ENCODE measurements at places on chromosomes 5 and 9. TPM values are rescaled to one million over a fixed set of nuclear protein-coding genes. Genes with fewer than 3 reads are reported as not detected.

DNA sequence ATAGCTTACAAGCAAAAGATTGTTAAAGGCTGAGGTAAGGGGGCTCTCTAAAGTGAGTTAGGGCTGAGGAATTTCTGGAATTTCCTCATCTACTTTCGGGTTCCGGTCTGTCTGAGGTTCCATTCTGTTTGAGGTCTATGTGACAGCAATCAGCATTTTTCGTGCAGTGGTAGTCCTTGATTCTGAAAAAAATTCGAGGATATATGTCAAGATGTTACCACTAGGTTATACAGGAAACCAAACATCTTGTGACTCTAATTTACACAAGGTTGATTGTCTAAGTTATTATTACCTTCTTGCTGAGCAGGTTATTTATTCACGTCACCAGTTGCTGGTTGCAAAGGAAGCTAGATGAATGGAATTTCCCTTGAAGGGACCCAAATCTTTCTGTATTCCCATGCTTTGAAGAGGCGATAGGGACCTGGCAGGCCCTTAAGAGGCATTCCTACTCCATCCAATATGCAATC lies 35.2 kb downstream of the RLN2 start:
- H3K27me3 ChIP-seq: no peaks in the 10 kb centered on the region
- DNase-seq: no peak

DNA sequence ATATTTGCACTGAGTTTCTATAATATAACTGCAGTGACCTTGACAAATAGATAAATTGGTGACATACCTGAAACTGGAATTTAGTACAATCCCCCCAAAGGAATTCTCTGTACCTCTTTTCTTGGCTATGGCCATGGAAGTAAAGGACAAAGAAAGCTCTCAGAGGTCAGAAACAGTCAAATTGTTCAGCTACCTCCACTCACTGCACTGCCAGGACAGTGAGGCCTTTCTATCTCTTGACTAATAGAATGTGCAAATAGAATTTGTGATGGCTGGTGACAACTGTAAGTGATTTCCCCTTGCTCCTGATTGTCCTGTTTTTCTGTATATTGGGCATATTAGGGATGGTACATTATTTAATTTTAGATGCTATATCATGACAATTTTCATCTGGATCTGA lies 67.1 kb downstream of the CCDC192 start:
- no peaks in the 10 kb centered on the region for H3K36me3 ChIP-seq
- no peaks in the 10 kb centered on the region for H3K27me3 ChIP-seq
- H3K27ac ChIP-seq: no peak overlapping the region
- H3K4me1 ChIP-seq: no peaks in the 10 kb centered on the region
- no peak overlapping the region for H3K4me3 ChIP-seq
- no peak for DNase-seq

Gene LCN15
- not detected for total RNA-seq

- no peaks in the 10 kb centered on the region for H3K4me1 ChIP-seq
- no peak overlapping the region for H3K4me3 ChIP-seq
- H3K36me3 ChIP-seq: no peaks in the 10 kb centered on the region
- no peak for DNase-seq
Measured at GRCh38 chr5:132238901-132239500, 11.3 kb upstream of the P4HA2 start.

DNA sequence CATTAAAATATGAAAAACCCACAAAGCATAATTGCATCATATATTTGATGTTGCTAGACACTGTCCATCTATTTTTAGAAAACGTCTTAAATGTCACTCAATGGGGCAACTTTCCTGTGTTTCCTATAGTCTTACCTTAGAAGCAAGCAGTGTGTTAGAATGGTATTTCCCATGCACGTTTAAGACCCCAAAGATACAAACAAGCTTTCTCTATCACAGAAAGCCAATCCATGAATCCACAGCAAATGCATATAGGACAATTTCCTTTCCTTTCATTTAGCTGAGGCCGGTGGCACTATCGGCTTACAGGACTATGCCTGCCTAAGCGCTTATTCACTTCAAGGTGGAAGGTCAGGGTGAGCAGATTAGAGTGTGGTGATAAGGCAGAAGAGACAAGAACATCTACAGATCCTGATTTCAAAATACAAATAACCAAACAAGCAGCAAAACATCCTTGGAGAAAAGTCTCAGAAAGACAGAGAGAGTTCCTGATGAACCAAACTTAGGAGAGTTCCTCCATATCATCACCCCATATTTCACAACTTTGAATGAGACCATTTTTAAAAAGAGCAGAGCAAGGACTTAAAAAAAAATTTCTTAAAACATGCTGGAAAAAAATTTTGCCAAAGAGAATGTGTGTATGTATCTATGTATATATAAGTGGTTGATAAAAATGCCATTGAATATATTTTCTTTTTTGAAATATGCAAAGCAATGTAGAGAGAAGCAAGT lies 57.2 kb downstream of the MEF2C start:
- peaks cover 15% of the 10 kb centered on the region for H3K4me1 ChIP-seq
- H3K4me3 ChIP-seq: no peak overlapping the region
- DNase-seq: no peak
- H3K36me3 ChIP-seq: no peaks in the 10 kb centered on the region

GRCh38 chr5:37045703-37046102 lies 169.1 kb downstream of the NIPBL start:
- peaks cover 12% of the 10 kb centered on the region for H3K4me1 ChIP-seq
- H3K27me3 ChIP-seq: no peaks in the 10 kb centered on the region
- no peak overlapping the region for H3K4me3 ChIP-seq
- H3K36me3 ChIP-seq: peaks cover 3% of the 10 kb centered on the region
- no peak for DNase-seq
- no peak overlapping the region for H3K27ac ChIP-seq
